ENCODE measurements at places on chromosomes 3 and 15. TPM values are rescaled to one million over a fixed set of nuclear protein-coding genes. Genes with fewer than 3 reads are reported as not detected.

Gene SI
- total RNA-seq = not detected

Gene ARHGAP11A
- 139 TPM for total RNA-seq

Gene FBXO22
- total RNA-seq = 43.2 TPM

Gene ACVR2B
- total RNA-seq = 6.4 TPM

Gene KLHL40
- not detected for total RNA-seq

Gene RASL12
- not detected for total RNA-seq

Gene EOMES
- 12.5 TPM for total RNA-seq

Gene CTSH
- 33.9 TPM for total RNA-seq

Gene PSTPIP1
- total RNA-seq = 157 TPM

Gene SLC24A5
- total RNA-seq = not detected

Gene MAP3K13
- 9.9 TPM for total RNA-seq

Gene PCBP4
- 11.4 TPM for total RNA-seq

Gene SNAP23
- 36.9 TPM for total RNA-seq

Gene FAM174B
- total RNA-seq = 1.8 TPM
